ENCODE measurements at places on chromosomes 2 and 18.

- DNase-seq: no peak
Measured at GRCh38 chr18:63003899-63004298, 288.6 kb downstream of the PHLPP1 start.

GRCh38 chr2:120064664-120065063 lies 51.8 kb downstream of the EPB41L5 start:
- DNase-seq: no peak

DNA sequence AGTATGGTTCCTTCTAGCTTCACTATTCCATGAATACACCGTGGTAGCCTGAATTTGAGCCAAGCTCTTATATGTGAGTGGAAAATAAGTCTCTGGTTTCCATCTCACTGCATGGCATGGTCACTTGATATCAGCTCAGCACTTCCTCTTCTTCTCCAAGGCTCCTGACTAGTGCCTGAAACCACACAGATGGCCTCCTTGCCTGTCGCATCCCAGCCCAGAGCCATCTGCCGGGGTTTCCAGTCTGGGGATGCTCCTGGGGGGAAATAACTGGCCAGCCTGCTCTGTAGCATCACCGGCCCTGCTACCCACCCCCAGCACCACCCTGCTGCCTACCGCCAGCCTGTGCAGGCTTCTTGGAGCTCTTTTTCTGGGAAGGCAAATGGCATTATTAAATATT lies 7.7 kb upstream of the MARCHF4 start:
- no peak for DNase-seq

DNA sequence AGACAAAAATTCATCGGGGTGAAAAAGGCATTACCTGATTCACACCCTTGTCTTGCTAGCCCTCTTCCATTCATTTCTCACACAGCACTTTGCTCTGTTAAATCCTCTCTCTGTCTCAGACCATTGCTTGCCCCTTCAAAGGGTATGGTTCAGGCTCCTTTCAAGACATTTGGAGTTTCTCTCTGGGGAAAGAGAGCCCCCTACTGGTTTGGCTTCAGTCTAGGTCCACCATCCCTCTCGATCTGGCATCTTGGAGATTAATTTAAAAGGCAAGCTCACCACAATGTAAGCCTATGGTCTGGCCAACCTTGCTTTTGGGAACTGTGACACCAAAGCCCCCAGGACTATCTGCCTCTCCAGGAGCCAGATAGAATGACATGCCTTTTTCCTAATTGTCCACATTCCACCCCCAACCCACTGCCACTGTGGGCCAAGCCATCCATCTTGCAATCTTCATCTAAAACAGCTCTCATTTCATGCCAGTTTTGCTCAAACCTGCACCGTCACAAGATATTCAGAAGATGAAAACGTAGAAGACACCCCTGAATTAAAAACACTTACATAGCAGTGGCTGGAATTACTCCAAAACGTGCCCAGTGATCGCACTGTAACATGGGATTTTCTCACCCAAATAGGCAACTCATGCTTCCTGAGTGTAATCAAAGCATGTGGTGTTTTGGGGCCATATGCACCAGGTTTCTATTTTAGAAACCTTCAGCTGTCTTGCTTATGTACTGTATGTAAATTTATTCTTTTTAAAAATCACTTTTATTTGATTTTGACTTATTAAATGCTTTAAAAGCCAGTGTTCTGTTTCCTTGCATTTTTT lies 93.9 kb downstream of the FARSB start:
- no peak for DNase-seq

DNA sequence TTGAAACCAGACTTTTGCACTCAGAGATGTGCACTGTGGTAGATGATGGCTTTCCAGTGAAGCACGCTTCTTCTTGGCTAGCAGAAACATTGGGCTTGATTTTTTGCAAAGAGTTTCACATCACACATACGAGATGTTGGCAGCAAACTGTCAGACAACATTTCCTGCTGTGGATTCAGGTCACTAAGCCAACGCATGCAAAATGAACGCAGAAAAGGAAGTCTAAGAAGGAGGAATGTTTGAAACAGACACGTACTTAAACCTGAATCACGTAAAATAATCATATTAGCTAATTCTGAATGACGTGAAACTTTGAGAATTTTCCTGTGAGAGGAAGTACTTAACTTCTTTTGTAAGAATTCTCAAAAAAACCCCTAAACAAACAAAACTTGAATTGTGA lies 88.1 kb downstream of the EPB41L3 start:
- DNase-seq: no peak

- no peak for DNase-seq
Measured at GRCh38 chr2:147773479-147773878, 71.3 kb upstream of the ACVR2A start.

- DNase-seq: no peak
Measured at GRCh38 chr2:10864251-10864650, 47.5 kb upstream of the KCNF1 start.

DNA sequence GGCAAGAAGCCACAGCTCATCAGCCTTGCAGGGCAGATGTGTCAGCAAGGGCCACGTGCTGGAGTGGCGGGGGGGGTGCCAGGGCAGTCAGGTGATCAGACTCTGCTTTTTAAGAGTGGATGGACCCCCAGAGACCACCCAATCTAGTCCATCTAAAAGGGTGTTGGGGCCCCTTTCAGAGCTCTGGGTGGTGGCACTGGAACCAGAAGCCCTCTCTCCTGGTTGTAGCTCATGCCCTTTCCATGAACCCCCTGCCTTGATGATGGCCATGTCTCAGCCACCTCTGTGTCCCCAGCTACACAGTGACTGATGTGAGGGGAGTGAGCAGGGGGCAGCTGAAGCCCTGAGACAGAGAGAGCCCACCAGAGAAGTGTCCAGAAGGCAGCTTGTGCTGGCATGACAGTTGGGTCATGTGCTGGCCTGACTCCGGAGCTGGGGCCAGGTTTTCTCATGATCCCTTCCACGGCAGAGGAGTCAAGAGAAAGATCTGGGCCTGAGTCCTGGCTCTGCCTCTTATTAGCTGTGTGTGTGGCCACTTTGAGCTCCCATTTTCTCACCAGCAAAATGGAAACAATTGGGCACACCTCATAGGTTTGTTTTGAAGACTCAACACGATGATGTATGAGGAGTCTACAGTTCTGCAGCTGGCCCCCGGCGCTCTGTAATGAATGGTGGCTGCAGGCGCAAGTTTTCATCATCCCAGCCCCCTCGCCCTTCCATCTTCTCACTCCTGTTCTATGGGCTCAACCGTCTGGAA lies 195.7 kb downstream of the ZFP36L2 start:
- no peak for DNase-seq

DNA sequence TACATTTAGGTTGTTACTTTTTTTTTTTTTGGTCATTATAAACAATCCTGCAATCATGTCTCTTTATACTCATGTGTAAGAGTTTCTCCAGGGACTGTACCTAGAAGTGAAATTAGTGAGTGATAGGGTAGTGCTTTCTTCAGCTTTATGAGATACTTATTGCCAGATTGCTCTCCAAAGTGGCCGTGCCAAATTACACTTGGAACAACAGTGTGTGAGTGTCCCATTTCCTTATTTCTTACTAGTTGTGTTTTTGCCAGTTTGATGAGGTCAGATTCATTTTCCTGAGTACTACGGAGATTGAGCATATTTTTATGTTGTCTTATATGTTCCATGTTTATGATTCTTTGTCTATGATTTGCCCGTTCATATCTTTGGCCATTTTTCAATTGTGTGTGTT lies 39.2 kb downstream of the GALNT1 start:
- no peak for DNase-seq

GRCh38 chr2:240178564-240178963 lies 38.1 kb upstream of the OTOS start:
- DNase-seq: no peak

DNA sequence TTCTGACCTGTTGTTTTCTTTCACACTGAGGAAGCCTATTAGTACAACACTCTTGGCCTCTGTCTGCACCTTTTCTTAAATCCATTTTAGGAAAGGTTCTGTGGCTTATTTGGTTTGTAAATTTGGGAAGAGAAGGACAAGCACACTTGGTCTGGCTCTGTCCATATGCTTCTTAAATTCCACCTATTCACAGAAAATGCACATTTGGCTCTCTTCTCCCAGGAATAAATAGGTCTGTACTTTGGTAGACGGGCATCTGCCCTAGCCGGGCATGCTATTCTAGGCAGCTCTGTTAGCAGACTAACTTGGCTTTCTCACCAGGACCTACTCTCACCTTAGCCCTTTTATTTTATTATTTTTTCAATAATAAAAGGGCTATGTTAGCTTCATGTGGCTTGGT lies 1211.8 kb upstream of the SLC39A10 start:
- no peak for DNase-seq

DNA sequence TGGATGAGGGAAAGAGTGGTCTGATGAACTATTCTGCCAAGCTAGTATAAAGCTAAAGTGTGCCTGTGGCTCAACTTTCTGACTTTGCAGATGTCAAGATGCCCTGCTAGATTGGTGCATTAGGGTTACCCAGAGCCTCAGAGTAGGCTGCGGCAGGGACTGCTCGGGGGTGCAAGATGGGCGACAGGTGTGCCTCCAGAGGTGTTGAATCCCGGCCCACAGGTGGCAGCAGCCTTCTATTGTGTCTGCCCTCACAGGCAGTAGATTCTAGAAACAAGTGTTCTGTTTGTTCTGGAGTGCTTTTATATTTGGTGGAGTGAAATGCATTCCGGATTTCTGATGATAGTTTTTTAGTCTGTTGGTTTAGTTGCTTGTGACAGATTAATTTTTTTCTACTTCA lies 131.6 kb upstream of the IL1R2 start:
- DNase-seq: no peak

DNA sequence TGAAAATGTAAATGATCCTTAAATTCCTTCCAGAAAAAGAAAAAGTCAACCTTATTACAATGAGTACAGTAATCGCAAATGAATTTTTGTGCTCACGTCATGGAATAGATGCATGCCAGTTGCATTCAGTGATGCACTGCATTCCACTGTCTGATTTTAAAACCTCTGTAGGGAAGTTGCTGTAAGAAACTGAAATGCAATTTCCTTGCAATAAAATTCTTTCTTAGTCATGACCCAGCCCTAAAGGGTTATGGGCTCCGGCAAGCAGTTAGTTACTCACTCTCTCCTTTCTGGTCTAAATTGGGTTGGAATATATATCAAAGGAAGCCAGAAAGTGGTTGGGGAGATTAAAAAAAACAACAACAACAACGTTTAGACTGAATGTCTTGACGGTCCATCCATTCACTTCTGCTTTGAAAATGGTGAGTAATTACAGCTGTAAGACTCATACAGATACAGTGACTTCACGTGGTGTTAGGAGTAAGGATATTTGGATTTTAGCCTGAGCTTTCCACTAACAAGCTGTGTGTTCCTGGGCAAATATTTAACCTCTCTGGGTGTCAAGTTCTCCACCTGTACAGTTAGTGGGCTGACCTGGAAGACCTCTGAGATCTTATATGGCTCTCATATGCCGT lies 8.6 kb upstream of the RND3 start:
- DNase-seq: no peak

DNA sequence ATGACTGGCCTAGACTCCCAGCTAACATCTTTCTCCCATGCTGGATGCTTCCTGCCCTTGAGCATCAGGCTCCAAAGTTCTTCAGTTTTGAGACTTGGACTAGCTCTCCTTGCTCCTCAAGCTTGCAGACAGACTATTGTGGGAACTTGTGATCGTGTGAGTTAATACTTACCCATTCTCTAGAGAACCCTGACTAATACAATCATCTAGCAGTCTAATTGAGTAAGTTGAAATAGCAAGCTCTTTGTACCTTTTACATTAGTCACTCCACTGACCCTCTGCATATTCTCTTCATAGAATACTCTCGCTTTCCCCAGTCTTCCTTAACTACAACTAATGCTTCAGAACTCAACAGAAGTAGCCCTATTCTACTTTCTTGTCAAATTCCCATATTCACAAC lies 434.6 kb upstream of the NXPH2 start:
- DNase-seq: no peak

DNA sequence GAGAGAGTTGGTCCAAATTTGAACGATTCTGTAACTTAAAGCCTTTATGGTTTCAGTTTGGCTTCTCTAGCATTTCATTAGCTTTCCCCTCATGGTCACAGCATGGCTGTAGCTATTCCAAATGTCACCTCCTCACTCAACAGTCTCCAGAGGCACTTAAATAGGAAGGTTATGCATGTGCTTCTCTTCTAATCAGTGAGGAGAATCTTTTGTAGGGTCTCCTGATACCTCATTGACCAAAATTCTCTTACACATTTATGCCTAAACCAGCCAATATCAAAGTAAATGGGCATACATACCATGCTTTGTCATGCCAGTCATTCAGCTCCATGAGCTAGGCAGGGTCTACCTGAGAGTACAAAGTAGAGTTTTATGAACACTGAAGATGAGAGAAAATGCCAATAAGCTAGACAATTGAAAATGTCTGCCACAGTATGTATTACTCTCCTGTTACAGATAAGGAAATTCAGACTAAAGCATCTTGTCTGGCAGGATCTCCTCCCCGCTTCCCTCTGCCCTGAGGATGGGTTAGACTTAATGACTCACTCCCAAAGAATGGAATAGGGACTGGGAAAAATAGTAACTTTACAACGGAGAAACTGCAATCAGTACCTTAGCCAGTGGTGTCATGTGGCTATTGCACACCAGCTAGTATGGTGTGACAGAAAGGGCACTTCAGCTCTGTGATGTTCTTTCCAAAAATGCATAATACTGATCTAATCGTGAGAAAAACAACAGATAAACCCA lies 15.4 kb downstream of the DSG2 start:
- no peak for DNase-seq

GRCh38 chr2:160955578-160955977 lies 204.7 kb upstream of the TANK start:
- DNase-seq: no peak

- no peak for DNase-seq
Measured at GRCh38 chr2:205022841-205023240, 477.6 kb downstream of the PARD3B start.

DNA sequence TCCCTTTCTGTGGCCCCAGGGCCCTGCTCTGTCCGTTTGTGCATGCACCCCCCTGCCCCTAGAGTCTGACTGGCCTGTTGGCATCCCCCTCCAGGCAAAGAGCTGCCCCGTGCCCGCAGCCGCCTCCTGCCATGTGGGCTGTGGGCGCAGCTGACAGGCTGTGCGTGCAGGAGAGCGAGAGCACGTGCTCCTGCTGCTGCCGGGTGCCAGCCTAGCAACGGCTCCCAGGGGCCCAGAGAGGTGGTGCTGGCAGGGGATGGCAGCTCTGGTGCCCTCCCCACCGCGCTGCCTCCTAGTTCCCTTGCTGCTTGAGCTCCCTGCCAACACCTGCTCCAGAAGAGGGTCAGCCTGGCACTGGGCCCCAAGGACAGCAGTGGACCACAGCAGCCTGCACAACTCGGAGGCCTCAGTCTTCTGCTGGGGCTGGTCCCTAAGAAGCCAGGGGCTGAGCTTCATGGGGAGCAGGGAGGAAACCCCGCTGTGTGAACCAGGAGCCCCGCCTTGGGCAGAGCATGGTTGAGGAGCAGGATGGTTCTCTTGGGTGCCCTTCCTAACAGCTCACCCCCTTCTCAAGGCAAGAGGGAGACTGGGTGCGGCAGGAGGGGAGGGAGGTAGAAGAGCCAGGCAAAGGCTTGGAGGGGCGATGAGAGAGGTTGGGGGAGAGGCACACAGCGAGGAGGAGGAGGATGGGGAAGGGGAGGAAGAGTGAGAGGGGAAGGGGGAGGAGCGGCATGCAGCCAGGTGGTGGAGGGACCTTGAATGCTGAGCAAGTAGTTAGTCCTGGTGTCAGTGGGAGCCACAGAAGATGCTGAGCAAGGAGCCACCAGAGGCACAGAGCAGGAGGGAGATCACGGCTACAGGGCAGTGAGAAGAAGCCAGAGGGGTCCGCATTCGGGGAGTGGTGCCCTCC lies 23.8 kb upstream of the PTMA start:
- DNase-seq: peak; percentile 79
